Cortex of kidney (tissue), 1 donor: ENCODE measurements at places on chromosomes 5 and 9.

GRCh38 chr9:76502746-76503145, 43.8 kb downstream of the GCNT1 start:
- DNase-seq = no peak

DNA sequence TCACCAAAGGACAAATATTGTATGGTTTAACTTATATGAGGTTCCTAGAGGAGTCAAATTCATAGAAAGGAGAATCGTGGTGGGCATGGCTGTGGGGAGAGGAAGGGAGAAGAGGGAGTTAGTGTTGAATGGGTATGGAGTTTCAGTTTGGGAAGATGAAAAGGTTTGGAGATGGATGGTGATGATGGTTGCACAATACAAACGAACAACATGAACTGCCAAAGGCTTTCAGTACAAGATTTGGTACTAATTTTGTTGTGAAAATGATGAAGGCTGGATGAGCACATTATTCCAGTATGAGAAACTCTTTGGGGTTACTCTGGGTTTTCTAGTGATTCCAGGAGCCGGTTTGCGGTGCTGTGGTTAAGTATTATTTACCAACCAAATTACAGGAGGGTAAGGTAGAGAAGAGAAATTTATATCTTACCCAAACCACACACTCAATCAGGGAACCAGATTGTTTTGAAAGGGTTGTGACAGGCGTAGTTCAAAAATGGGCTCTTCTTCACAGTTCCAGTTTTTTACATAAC, 112.0 kb upstream of the TBC1D2 start:
- DNase-seq = no peak

DNA sequence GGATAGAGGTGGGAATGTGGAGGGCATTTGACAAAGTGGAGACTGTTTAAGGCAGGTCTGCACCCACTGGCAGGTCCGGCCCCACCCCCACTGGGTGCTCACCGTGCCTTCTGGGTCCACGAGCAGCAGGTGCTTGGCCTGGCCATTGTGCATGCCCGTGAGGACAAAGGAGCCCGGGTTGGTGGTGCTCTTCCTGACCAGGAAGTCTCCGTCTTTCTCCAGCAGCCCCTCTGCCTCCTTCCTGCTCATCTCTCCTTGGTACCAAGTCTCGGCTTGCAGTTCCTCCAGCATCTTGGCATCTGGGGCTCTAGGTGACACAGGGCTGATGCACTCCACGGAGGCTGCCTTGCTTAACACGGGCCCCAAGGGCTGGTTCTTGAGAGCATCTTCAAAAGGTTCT, 46.6 kb downstream of the S1PR3 start:
- DNase-seq = no peak

DNA sequence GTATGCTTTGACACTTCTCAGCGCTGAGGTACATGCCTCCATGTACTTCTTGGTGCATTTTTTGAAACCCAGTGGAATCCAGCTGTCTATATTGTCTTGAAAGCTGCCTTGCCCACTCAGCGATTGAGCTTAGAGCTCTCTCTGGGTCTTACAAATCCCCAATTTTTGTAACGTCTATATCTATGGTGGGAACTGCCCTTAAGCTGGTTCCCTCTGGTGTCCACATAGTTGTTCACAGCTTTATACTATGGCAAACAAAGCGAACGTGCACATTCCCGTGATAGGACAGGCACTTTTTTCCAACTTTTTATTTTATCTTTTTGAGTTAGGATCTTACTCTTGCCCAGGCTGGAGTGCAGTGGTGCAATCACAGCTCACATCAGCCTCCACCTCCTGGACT, 20.9 kb downstream of the CDHR2 start:
- DNase-seq = no peak

- DNase-seq = no peak
Measured at GRCh38 chr5:52893863-52894262, 95.3 kb upstream of the ITGA2 start.

DNA sequence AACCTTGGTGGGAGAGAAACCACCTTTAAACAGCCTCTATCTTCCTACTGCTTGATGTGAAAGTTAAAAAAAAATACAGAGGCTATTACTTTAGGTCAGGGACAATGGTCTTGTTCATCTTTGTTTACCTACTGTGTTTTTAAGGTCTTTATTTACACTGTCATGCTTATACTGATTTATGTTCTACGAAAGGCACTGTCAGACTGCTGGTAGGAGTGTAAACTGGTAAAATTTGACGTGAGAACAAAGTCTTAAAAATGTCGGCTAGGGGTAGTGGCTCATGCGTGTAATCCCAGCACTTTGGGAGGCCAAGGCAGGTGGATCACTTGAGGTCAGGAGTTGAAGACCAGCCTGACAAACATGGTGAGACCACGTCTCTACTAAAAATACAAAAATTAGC, 42.1 kb upstream of the ELOVL7 start:
- no peak for DNase-seq

DNA sequence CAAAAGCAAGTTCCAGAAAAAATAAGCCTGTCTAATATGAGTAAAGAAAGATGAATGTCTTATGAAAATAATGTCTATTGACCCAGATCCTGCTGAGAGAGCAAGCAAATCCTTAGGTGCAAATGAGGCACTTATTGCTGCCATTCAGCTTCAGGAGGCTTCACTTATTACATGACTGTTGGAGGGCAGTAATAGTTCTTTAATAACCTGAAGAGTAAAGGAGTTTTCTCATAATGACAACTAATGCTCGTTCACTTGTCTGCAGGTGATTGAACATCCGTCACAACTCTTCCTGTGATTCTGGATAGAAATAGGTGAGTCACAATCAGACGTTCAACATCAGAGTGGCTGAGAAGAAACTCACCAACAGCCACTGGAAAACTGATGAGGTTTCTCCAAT, 58.3 kb downstream of the SPOCK1 start:
- no peak for DNase-seq

DNA sequence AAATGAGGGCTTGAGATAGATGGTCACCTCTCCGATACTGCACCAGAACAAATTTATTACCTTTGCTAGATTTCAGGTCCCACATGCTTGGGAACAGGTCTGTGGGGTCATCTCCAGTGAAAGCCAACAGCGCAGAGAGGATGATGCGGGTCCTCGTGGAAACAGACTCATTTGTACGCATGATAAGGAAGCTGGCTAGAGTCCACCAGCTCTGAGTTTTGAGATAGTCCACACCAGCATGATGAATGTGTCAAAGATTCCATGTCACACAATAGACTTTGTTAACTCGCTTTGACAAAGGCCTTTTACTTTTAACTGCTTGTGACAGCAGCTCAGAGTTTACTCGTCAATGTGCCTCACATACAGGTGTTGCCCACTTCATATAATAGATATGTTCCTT, 105.4 kb upstream of the TBCA start:
- no peak for DNase-seq

DNA sequence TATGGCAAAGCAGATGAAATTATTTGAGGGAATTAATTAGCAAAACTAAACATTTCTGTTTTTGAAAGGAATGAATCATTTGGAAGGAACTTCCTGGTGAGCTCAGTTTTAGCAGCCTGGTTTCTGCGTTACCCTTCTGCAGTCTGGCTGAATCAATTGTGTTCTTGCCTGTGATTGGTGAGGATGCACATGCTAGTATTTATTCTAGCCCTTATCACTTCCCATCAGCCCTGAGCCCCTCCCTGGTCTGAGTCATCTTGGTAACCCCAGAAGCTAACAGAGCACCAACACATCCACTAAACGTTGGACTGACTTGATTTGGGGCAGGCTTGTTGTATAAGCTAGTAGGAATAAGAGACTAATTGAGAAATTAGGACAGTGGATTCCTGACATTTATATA, 6.6 kb downstream of the TJP2 start:
- DNase-seq = no peak

- no peak for DNase-seq
Measured at GRCh38 chr5:172529896-172530295, 75.6 kb upstream of the SH3PXD2B start.

- DNase-seq = no peak
Measured at GRCh38 chr9:71004196-71004595, 117.2 kb downstream of the TRPM3 start.

DNA sequence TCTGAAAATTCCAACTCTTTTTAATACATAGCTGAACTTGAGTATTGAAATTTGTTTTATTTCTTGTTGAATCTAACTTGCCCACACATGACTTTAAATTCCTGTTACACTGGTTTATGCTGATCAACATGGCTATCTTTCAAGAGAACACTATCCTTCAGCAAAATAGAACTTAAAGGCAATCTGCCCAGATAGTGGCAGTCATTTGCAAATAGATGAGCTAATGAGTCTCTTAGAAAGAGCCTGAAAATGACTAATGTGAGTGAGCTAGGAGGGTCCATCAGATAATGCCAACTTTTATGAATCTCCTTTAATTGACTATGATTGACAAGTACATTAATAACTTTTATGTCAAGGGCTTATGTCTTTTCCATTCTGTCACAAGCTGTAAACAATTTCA, 1360.8 kb upstream of the C9orf72 start:
- DNase-seq = no peak

GRCh38 chr5:88660264-88660946, 222.6 kb downstream of the MEF2C start:
- DNase-seq = no peak

DNA sequence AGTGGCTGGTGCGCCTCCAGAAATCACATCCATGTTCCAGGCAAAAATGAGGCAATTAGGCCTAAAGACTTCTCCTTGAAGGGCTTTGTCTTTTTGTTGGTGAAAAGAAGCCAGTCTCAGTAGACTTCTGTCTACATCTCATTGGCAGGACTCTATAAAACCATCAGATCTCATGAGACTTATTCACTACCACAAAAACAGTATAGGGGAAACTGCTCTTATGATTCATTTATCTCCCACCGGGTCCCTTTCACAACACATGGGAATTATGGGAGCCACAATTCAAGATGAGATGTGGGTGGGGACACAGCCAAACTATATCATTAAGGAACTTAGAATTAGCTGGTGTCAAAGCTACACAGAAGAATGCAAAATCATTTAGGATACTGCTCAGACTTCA, 77.7 kb upstream of the SNX2 start:
- DNase-seq = no peak

DNA sequence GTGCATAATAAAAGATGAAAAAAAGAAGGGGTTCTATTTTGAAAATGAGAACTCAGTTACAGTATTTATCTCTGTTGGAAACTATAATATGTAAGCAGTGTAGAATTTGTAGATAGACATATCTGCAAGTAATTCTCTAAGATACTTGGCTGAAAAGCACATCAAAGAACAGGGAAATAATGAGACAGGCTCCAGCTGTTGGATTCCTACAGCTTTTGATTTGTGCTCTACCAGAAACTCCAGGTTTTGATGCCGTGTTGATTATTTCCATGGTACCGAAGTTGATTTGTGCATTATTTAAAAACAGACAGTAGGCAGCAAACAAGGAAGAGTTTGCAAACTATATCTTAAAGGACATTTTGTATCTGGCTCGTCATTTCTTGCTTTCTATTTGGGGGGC, 2098.7 kb upstream of the WWC1 start:
- DNase-seq = no peak

GRCh38 chr5:172686111-172686510, 45.0 kb downstream of the NEURL1B start:
- no peak for DNase-seq

DNA sequence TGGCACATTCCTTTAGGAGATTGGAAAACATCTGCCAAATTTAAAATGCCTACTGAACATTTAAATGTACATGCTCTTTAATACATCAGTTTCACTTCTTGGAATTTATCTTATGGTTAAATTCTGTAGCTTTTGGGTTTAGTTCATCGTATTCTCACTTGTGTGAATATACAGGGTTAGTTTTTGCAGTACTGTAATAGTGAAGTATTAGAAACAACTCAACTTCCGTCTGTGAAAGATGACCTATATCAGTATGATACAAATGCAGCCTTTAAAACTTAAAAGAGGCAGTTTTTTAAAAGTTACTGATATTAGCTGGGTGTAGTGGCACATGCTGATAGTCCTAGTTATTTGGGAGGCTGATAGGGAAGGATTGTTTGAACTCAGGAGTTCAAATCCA, 57.2 kb downstream of the CDC42SE2 start:
- no peak for DNase-seq

DNA sequence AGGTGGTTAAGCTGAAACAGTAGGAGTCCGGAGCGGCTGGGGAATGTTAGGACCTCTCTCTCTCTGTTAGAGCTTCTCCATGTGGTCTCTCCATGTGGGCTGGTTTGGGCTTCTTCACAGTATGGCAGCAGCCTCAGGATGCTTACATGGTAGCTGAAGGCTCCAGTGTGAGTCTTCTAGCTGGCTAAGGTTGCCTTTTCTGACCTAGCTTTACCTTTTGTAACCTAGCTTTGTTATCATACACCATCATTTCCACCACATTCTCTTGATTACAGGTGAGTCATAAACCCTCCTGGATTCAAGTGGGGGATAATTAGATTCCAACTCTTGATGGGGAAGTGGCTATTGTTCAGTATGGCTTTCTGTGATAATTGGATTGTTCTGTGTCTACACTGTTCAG, 98.5 kb downstream of the MTREX start:
- no peak for DNase-seq
